ENCODE measurements at places on chromosomes 7 and 10.

DNA sequence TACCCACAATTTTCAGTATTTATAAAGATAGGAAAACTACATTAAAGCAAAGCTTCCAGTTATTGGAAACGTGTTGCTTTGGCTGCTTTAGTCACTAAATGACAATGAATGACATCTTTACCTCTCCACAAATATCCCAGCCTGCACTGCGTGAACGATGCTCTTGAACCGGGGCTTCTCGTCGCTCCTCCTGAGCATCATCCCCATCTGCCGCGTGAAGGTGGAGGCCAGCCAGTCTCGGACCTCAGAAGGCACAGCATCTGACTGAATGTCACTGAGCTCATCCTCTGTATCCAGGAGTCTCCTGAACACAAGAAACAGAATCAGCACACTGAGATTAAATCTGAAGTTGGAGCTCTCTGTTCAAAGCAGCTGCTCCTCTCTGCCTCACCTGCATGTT is 191.3 kb downstream of the PDE1C start:
- DNase-seq, result no peak

DNA sequence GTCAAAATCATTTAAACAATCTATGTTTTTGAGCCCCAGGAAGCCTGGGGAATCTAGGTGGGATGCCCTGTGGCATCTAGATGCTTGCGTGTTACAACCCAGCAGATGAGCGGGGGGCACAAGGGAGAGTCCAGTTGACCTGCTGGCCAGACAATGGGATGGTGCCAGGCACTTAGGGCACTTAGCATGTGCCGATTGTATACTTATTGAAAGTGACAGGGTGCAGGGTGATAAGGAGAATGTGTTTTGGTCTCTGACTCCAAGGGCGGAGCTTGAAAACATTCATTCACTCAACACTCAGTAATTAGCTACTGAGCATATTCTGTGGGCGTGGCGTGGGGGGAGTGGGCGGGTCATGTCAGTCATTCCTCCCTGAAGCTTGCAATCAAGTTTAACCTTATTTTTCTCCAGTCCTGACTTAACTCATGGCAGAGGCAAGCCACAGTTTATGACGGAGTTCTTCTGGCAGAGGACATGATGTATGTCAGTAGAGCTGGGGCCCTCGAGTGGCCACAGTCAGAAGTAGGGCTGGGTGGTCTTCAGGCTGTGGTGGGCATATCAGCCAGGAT is 115.1 kb downstream of the PRKCQ start:
- DNase-seq, result no peak

DNA sequence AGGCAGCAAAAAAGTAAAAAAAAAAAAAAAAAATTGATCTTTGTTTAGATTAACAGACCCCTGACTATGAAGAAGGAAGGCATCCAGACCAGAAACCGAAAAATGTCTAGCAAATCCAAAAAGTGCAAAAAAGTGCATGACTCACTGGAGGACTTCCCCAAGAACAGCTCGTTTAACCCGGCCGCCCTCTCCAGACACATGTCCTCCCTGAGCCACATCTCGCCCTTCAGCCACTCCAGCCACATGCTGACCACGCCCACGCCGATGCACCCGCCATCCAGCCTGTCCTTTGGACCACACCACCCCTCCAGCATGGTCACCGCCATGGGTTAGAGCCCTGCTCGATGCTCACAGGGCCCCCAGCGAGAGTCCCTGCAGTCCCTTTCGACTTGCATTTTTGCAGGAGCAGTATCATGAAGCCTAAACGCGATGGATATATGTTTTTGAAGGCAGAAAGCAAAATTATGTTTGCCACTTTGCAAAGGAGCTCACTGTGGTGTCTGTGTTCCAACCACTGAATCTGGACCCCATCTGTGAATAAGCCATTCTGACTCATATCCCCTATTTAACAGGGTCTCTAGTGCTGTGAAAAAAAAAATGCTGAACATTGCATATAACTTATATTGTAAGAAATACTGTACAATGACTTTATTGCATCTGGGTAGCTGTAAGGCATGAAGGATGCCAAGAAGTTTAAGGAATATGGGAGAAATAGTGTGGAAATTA is 19.4 kb downstream of the GATA3 start:
- no peak for DNase-seq

DNA sequence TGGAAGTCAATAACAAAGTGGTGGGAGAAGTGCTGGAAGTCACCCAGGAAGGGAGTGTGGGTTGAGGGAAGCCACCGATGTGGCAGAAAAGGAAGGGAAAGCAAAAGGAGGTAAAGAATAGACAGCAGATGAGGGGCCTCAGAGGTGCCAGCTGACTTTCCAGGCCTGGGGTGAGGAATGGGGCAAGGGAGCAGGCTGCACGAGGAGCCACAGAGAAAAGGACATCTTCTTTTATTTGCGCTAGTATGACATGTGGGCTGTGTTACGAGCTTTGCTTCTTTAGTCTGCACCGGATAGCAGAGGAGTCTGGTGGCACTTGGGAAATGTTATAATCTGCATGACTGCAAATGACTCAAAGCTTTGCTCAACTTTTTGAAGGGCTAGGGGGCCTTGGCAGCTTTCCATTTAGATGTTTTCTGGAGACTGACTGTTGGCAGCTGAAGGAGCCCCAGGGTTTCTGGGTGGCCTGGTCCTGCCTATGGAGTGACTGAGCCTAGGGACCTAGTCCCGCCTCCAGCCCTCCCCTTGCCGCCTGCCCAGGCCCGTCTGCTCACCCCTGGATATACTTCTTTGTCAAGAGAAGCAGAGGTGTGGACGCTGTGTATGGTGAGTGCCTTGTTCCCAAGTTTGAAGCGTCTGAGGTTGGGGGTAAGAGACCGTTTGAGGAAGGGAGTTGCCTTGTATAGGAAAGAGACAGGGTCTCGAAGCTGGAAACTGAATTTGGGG is 5.1 kb downstream of the PRXL2A start:
- no peak for DNase-seq

DNA sequence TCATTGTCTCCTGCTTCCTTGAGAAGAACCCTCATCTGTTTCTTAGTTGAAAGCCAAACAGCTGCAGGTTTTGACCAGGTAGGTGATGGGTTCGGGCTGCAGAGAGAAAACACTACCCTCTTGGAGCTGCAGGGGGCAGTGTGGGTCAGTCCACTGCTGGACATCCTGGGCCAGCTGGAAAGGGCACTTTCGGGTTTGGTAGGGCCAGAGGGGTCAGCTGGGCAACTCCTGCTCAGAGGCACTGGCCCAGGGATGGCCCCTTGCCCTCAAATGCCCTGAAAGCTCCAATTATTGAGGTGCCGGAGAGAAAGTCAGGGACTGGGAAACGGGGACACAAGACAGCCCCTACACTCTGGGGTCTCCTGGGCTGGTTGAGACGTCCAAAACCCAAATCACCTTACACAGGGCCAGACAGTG is 90.7 kb downstream of the MKI67 start:
- peak; percentile 38 for DNase-seq

DNA sequence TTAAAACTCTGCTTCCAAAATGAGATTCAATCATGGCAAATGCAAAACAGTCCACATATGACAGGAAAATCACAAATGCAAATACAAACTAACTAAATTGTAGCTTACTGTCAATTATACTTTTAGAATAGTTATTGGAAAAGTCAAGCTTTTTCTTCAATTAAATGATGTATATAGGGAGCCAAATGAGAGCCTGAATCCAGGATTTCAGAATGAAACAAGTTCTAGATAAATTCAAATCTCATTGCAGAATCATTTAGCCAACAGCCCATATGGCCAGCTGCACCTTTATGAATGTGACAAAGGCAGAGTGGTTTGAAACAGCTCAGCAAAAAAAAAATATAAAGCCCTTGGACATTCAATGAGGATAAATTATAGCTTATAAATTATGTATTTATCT is 82.2 kb upstream of the SCIN start:
- DNase-seq, result no peak

Measured in activated CD8-positive, alpha-beta memory T cell treated with anti-CD3 and anti-CD28 coated beads for 4 hours (primary cell).